ENCODE measurements at places on chromosomes 11 and 22. TPM values are rescaled to one million over a fixed set of nuclear protein-coding genes. Genes with fewer than 3 reads are reported as not detected.

- no peak for DNase-seq
These were observed 23.2 kb upstream of the NAV2 start for GRCh38 chr11:19689281-19690000.

DNA sequence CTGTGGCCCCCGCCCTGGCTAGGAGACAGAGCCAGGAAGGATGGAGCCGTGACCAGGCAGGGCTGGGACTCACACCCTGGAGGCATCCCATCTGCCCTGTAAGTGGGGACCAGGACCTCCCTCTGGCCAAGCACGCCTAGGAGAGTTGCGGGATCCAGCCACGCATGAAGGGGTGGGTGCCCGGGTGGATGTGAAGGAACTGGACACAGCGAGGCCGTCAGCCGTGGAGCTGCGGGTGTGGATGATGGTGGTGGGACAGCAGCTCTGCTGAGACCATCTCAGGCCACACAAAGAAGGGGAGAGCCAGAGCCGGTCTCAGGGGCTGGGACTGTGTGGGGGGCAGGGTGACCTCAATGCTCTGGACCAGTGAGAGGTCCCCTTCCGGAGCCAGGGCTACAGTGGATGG is 746.4 kb downstream of the BRD1 start:
- DNase-seq, result no peak

DNA sequence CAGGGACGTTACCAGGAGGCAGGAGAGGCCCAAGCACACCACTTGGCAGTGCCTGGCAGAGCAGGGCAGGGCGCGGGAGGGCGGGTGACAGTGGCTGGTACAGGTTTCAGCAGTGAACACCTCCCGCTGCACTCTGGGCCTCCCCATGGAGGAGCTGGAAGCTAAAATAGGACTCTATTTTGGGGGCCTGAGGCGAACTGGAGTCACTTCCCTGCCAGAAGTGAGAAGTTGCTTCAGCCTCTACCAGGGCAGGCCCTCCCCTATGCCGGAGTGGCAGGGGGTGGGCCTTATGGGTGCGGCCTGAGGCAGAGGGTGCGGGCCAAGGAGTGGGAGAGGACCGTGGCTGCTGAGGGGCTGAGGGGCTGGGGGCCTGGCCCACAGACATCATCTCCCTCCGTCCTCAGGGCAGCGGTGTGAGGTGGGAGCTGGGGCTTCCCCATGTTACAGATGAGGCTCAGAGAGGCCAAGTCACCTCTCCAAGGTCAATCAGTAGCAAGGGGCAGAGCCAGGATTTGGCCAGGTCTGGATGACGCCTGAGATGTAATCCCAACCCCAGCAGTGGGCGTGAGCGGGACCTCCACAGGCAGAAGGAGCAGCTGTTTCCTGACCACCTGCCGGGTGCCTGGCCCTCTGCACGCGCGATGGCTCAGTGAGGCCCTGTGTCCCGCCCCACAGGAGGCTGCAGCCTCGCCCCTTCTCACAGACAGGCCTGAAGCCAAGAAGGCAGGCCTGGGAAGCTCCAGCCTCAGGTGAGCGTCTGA is 39.3 kb downstream of the KCNJ4 start:
- no peak for DNase-seq

The TLCD5 gene
- 7.8 TPM for total RNA-seq

The C11orf21 gene
- total RNA-seq, result not detected

Data from SK-MEL-5 (cell line).